ENCODE measurements at places on chromosomes 3 and 15.

GRCh38 chr3:194103505-194103904, 32.4 kb upstream of the HES1 start:
- no peak for DNase-seq

DNA sequence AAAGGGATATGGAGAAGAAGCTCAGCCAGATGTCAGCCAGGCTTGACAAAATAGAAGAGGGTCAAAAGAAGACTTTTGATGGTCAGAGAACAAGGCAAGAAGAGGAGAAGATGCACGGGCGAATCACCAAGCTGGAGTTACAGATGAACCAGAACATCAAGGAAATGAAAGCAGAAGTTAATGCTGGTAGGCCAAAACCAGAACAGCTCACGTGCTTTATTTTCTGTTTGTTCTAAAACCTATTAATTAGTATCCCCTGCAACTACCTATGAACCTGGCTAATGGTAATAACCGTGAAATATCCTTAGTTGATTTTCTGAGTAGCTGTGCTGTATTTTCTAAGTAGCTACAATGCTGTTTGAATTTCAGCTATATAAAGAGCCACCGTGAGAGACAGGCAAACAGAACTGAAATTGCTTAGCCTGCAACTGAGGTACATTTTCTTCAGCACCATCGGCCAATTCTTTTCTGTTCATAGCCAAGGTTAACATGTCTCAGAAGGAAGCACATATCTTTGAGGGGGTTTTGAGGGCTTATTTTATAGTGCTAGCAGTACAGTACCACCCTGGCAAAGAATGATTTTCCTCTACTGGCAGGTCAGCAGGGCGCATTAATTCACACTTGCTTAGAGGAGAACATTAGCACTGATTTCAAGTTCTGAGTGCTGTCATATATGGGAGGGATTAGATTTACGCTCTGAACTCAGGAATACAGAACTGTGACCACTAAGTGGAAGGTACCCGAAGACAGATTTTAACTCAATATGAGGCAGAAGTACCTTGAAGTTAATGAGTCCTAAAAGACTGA, 78.9 kb downstream of the FAM81A start:
- no peak for DNase-seq

DNA sequence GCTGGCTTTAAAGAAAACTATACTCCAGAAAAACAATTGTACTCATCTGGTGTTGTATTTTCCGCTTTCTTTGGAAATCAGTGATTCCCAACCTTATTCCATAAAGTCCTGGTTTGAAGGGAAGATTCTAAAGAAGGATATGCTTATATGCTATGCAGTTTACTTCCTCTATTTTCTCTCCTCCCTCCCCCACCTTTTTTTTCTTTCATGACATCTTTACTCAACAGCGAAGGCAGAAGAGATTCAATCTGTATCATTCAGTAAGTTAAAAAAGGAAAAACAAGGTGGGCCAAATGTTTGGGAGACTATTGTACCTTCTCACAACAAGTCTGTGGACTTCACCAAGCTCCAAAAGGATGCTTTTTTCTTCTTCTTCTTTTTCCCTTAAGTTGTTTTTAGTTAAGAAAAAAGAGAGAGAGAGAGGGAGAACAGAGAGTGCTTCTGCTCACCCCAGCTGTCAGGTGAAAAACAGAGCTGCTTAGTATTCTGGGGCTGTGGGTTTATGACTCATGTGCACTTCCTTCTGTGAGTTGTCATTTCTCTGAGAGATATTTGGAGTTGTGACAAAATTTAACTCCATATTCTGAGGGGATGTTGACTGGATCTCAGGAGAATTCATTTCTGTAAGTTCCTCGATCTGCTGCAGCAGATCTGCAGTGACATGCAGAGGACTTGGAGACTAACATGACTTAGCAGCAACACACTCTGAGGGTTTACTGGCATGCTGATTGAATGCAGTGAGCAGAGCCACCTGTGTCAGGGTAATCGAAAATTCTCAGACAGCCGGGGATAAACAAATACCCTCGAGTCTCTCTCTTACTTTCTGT, 70.7 kb downstream of the SSR3 start:
- no peak for DNase-seq

- DNase-seq: no peak
Observed at GRCh38 chr15:69996321-69997160, 101.2 kb downstream of the TLE3 start.

DNA sequence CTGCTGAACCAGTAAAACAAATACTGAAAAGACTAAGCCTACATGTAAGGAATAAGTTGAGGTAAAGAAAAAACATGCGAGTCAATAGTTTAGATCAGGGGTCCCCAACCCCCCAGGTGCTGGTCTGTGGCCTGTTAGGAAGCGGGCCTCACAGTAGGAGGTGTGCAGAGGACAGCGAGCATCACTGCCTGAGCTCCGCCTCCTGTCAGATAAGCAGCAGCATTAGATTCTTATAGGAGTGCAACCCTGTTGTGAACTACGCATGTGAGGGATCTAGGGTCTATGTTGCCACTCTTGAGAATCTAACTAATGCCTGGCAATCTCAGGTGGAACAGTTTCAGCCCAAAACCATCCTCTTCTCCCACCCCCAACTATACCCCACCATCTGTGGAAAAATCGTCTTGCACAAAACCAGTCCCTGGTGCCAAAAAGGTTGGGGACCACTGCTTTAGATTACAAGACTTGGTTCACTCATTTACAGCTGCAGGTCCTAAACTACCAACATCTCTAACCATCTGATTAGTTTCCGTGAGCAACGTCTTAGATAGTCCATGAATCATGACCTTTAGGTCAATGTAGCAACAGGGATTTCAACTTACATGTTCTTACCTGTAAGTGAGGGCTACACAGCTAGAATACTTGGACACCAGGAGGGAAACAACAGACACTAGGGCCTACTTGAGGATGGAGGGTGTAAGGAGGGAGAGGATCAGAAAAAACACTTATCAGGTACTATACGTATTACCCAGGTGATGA, 66.7 kb downstream of the TRANK1 start:
- DNase-seq: no peak

- no peak for DNase-seq
Observed at GRCh38 chr3:139281522-139282196, 62.2 kb upstream of the MRPS22 start.

- DNase-seq: no peak
Observed at GRCh38 chr3:51696954-51697353, 9.9 kb upstream of the GRM2 start.

- no peak for DNase-seq
Observed at GRCh38 chr15:60326824-60327654, 70.7 kb downstream of the ANXA2 start.

DNA sequence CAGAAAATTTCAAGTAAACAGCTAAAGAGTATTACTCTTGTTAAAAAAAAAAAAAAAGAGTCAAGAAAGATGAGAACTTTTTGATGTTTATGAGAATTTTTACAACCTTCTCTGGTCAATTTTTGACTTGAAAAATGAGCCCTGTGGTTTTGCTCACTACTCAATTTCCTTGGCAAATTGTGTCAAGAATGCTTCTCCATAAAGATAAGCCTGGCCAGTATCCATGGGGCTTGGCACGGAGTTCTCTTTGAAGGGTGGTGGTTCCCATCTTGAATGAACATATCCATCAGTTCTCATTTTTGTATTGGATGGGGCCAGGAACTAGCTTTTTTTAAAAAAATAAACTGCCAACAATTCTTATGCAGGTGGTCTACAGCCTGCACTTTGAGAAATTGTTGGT, 179.9 kb downstream of the RYR3 start:
- DNase-seq: no peak
